B cell (primary cell): ENCODE measurements at places on chromosomes 12 and 14. TPM values are rescaled to one million over a fixed set of nuclear protein-coding genes. Genes with fewer than 3 reads are reported as not detected.

AVPR1A gene
- polyA plus RNA-seq = not detected in 2 replicates

ACACB gene
- polyA plus RNA-seq = 7.4 and 9.9 TPM in 2 replicates

ZC3H14 gene
- 21.2 and 31.1 TPM in 2 replicates for polyA plus RNA-seq

MIP gene
- polyA plus RNA-seq = not detected in 2 replicates

DNAH10 gene
- 0.24 and 0.55 TPM in 2 replicates for polyA plus RNA-seq

AP4S1 gene
- polyA plus RNA-seq = 3.4 and 5.1 TPM in 2 replicates

FAM186B gene
- 0.13 and 0.23 TPM in 2 replicates for polyA plus RNA-seq

RERGL gene
- polyA plus RNA-seq = not detected in 2 replicates

TPH2 gene
- not detected in 2 replicates for polyA plus RNA-seq
